Smooth muscle cell of bladder (primary cell): ENCODE measurements at places on chromosomes 1 and 21. TPM values are rescaled to one million over a fixed set of nuclear protein-coding genes. Genes with fewer than 3 reads are reported as not detected.

TIAM1 gene
- 0.28 and 0.37 TPM in 2 replicates for total RNA-seq

ITLN2 gene
- total RNA-seq, result not detected in 2 replicates

SLC6A9 gene
- total RNA-seq, result 5.2 and 11.4 TPM in 2 replicates

CD164L2 gene
- total RNA-seq, result not detected in 2 replicates

HCRTR1 gene
- not detected in 2 replicates for total RNA-seq

SPRR2B gene
- total RNA-seq, result not detected in 2 replicates

LAX1 gene
- total RNA-seq, result not detected in 2 replicates
